Heart left ventricle (tissue), 16 donors: ENCODE measurements at places on chromosomes 4 and X. TPM values are rescaled to one million over a fixed set of nuclear protein-coding genes. Genes with fewer than 3 reads are reported as not detected.

DNA sequence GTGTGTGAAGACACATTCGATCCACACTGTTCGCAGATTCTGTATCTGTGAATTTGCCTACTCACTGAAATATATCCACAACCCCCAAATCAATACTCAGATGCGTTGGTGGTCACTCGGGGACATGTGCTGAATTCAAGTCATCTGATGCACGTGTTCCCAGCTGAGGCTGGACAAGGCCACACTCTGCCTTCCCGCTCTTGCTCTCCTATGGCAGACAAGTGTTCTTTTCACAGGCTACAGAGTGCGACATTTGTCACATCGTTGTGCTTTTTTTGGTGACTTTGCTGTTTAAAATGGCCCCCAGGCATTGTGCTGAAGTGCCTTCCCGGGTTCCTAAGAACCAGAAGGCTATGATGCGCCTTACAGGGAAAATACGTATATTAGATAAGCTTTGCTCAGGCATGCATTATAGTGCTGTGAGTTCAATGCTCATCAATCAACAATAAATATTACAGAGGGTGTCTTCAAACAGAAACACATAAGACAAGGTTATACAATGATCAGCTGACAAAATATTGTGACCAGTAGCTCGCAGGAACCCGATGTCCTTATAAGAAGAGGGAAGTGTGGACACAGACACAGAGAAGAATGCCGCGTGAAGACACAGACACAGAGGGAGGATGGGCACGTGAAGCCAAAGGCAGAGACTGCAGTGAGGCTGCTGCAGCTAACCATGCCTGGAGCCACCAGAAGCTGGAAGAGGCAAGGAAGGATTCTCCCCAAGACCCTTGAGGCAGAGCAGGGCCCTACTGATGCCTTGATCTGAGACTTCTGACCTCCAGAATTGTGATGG lies 42.0 kb downstream of the IRF2 start:
- DNase-seq, result no peak

DNA sequence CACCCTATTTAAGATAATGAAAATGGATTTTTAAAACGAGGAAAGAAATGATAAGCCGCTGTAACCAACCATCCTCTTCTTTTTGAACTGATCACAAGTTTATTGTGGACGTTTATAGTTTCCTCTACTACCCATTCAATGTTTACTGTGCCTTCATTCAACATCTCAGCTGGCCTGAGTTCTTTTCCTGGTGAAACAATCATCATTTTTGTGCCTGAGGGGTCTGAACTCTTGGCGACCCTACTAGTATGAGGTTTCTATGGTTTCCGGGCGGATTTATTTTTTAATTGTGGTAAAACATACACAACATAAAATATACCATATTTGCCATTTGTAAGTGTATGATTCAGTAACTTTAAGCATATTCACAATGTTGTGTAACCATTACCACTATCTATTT lies 100.7 kb downstream of the SPRY1 start:
- no peak for DNase-seq

GRCh38 chrX:81338924-81339323 lies 137.0 kb downstream of the SH3BGRL start:
- no peak for DNase-seq

DNA sequence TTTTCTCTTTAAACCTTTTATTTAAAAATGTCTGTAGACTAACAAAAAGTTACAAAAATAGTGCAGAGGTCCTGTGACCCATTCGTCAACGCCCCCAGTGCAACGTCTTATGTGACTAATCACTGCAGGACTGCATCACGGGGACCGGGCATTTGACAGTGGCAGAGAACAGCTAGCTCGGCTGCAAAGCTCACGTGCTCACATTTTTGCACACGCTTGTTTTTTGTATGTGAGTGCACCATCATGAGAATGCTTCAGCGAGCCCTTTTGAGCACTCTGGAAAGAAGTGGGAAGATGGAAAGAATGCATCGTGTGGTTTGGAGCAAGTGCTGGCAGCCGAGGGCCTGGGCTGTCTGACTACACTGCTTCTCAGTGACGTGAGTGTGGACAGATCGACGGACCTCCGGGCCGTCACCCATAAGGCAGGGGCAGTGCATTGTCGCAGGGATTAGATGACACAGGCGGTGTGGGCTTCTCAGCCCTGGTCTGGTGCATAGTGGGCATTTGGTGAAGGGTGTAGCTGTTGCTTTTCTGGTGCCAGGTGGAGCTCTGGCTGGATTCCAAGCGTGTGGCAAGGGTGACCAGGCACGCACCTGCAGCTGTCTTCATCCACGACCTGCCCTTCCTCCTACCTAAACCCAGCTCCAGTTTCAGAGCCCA lies 17.7 kb downstream of the SPON2 start:
- DNase-seq, result no peak

TRPC5OS gene
- not detected for total RNA-seq

LINC00632 gene
- 59.1 TPM for total RNA-seq

TLR8 gene
- total RNA-seq, result 1.4 TPM
